Stimulated activated CD4-positive, alpha-beta T cell treated with anti-CD3 and anti-CD28 coated beads, Interleukin-4, amount 100 ng/mL, for 1 hour (primary cell): ENCODE measurements at places on chromosomes 3 and 15.

- peak; percentile 16 for DNase-seq
Observed at GRCh38 chr3:71652781-71653413, 69.4 kb upstream of the FOXP1 start.

- DNase-seq: no peak
Observed at GRCh38 chr15:100728371-100729201, 126.2 kb downstream of the ASB7 start.

- no peak for DNase-seq
Observed at GRCh38 chr15:98771541-98771940, 123.2 kb downstream of the IGF1R start.

DNA sequence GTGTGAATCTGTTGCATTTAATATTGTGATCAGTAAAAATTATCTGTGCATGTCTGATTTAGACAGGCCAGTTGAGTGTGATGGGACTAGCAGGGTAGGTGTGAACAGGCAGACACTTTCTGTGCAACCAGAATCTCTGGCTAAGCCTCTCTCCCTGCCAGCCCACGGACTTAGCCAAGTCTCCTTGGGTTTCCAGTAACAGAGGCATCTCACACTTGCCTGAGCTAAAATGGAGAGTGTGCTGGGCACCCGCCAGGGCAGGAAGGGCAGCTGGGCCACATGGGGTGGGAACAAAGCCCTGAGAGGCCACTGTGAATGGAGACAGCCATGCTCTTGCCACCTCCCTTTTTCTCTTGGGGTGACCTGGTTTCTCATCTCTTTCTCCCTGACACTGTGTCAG is 12.5 kb upstream of the RPS27L start:
- DNase-seq: no peak

DNA sequence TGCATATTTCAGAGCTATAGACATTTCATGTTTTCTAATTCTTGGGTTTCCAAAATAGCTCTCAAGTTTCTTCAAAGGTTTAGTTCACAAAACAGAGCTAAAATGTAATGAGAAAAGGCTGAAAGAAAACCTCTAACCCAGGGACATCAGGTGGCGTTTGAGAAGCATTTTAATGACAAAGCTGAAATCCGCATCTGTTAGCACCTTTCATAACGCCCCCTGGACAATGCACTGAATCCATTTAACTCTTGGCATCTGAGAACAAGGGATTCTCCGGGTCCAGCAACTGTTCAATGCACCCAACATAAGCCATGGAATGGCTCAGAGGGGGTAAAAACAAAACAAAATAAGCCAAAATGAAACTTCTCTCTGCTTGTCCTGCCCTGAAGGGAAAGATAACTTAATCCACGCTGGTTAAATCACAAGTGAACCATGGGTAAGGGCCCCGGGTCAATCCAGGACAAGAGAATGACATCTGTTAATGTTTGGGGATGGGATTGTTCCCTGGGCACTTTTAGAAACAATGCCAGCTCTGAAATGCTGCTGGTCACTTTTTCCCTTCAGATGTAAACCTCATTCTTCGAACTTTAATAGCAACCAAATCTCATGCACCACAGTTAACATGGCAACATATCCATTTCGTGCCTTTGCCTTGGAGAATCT is 466.2 kb upstream of the ADAMTS9 start:
- no peak for DNase-seq

GRCh38 chr3:40968666-40969065 is 230.6 kb upstream of the CTNNB1 start:
- no peak for DNase-seq

DNA sequence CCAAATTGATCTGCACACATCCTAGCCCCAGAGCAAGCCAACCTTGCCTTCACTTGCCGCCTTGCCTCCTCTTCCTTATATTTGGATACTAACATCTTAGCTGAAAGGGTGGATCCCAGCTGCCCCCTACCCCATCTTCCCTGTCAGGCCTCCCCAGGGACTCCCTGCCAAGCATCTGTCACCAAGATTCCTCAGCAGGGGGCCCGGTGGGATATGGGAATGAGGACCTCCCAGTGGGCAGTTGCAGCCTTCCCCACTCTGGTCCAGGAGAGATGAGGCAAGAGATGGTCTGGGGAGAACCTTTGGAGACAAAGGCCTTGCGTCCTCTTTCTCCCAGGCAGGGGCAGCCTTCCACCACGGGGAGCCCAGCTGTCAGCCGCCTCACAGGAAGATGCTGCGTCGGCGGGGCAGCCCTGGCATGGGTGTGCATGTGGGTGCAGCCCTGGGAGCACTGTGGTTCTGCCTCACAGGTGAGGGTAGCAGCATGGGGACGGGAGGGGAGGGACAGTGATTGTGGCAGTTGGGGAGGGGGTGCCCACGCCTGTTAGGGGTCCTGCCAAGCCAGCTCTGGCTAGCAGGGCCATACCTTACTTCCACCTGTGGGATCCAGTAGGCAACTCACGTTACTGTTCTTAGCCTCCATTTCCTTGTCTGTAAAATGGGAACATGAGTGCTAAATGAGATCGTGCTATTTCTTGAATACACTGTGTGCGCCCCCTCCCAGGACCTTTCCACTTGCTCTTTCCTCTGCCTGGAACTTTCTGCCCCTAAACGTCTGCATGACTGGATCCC is 15.3 kb downstream of the CD276 start:
- no peak for DNase-seq

- DNase-seq: no peak
Observed at GRCh38 chr3:43192028-43192427, 86.1 kb upstream of the POMGNT2 start.

- DNase-seq: no peak
Observed at GRCh38 chr15:26451995-26452394, 320.9 kb downstream of the GABRB3 start.
